ENCODE measurements at places on chromosomes 4 and X.

DNA sequence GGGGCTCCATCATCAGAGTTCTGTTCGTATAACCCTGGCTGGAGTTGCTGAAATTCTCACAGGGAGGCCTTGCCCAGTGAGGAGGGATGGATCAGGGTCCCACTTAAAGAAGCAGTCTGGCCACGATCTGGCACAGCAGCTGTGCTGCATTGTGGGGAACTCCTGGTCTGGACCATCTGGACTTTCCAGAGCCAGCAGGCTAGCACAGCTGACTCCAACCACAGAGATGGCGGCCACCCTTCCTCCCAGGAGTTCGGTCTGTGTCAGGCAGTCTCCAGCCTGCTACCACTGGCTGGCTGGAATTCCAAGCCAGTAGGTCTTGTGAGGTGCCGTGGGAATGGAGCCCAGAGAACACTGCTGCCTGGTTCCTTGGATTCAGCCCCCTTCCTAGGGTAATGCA, 62.0 kb downstream of the SLAIN2 start:
- no peak for DNase-seq

DNA sequence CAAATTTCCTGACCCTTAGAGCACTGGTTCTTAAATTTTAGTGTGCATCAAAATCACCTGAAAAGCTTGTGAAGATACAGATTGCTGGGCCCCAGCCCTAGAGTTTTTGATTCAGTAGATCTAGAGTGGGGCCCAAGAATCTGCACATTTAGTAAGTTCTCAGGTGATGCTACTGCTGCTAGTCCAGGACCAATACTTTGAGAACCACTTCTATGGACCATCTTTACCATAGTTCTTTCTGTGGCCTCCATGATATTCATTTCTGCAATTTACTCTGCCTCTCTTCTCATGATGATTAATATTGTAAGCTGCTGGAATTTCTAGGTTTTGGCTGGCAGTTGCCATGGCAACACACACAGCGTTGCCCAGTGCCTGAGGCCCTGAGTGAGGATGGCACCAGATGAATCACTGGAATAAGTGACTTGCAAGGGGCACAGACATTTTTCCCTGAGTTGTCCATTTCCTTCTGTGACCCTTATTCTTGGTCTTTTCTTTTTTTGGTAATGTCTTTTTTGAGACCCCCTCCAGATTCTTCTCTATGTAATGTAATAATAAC, 83.6 kb downstream of the PPP1R2C start:
- peak; percentile 7 for DNase-seq

DNA sequence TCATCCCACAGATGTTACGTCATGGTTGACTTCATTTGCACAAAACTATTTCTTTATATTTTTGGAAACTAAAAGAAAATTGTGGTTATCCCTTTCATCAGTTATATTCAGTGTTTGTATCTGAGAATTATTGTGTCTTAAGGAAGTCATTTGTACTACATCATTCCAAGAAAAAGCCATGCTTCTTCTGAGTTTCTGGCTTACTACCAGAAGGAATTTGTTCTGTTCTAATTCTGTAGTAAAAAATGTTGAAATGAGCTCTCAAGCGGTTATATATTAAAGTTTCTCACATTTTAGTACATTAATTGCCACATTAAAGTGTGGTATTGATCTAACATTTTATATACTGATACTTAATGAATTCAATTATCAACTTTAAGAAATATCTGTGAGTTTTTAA, 1844.5 kb downstream of the PCDH7 start:
- no peak for DNase-seq

GRCh38 chr4:96676754-96677435, 837.0 kb downstream of the PDHA2 start:
- DNase-seq: no peak

DNA sequence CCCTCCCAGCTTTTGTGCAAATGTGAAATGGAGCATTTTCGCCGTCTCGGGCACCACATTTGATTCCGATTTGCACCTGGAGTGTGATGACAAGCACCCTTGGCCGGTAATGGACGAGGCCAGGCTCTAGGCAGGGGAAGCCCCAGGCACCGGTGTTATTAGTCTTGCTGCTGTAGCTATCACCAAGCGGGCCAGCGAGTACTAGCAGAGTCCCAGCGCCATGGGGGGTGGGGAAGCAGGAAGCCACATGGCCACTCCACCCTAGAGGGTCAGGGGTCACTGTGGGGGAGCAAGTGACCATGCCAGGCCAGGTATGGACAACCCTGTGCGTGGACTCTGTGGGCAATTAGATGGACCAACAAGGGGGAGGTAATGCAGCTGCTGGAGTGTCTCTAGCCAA, 88.8 kb downstream of the CPZ start:
- DNase-seq: no peak

- DNase-seq: no peak
Observed at GRCh38 chr4:1819284-1819683, 26.2 kb downstream of the FGFR3 start.

- no peak for DNase-seq
Observed at GRCh38 chr4:100736641-100737451, 219.0 kb upstream of the EMCN start.

- no peak for DNase-seq
Observed at GRCh38 chr4:9811806-9812205, 30.4 kb downstream of the DRD5 start.

- no peak for DNase-seq
Observed at GRCh38 chrX:153052534-153052933, 3.7 kb upstream of the PNMA3 start.

DNA sequence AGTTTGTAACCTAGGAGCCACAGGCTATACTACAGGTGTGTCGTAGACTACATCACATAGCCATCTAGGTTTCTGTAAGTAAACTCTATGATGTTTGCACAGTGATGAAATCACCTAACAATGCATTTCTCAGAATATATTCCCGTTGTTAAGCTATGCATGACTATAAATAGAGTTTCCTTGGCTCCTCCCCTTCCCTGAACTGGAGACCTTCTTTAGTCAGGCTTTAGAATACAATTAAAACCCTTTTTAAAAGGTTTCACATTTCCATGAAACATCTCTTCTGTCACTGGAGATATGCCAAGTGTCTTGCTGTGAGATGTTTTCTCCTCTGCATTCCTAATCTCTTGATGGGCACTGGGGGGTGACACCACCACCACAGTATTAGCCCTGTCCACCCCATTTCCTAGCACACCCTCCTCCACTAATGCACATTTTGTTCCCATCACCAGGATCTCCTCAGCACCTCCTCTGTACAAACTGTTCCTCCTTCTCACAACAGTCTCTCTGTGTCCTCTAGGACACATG, 334.6 kb upstream of the CPEB2 start:
- no peak for DNase-seq

GRCh38 chr4:189659287-189659686, 281.4 kb upstream of the FRG1 start:
- DNase-seq: no peak

- DNase-seq: no peak
Observed at GRCh38 chr4:118762155-118762554, 73.8 kb downstream of the SEC24D start.

DNA sequence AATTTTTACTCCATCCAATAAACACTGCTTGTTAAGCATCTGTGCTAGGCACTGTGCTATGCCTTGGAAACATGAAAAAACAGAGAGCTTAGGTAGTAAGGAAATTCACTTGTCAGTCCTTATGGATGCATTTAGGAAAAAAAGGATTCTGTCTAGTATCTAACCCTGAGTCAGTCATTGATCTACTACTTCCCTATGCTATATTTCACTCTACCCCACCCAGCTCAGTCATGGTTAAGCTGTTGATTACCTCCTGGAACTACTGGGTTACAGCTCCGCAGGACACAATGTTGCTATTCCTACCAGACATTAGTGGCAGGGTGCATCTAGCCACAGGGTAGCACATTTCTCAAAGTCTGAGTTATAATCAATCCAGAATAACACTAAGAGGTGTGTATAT, 2.9 kb upstream of the USP53 start:
- no peak for DNase-seq

GRCh38 chrX:103697687-103698086, 11.2 kb upstream of the MORF4L2 start:
- DNase-seq: no peak

GRCh38 chrX:12309040-12309743, 170.9 kb downstream of the FRMPD4 start:
- DNase-seq: no peak

DNA sequence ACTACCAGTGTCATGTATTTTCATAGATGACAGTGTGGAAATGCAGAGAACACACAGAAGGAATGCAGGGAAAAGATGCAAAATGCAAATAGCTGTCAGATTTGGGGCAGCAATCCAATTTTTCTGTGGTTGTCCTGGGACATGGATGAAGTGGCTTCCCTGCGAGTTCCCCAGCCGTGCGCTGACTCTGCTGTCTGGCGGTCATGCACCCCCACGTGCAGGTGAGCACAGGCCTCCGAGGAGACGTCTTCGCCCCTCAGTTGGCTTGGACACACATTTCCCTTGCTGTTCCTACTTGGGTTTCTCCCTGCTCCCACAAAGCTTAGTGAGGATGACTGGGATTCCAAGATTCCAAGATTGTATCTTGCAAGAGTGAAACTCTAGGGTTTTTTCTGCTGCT, 24.4 kb downstream of the BLOC1S4 start:
- DNase-seq: no peak

- DNase-seq: no peak
Observed at GRCh38 chr4:138182838-138183426, 59.2 kb downstream of the SLC7A11 start.

DNA sequence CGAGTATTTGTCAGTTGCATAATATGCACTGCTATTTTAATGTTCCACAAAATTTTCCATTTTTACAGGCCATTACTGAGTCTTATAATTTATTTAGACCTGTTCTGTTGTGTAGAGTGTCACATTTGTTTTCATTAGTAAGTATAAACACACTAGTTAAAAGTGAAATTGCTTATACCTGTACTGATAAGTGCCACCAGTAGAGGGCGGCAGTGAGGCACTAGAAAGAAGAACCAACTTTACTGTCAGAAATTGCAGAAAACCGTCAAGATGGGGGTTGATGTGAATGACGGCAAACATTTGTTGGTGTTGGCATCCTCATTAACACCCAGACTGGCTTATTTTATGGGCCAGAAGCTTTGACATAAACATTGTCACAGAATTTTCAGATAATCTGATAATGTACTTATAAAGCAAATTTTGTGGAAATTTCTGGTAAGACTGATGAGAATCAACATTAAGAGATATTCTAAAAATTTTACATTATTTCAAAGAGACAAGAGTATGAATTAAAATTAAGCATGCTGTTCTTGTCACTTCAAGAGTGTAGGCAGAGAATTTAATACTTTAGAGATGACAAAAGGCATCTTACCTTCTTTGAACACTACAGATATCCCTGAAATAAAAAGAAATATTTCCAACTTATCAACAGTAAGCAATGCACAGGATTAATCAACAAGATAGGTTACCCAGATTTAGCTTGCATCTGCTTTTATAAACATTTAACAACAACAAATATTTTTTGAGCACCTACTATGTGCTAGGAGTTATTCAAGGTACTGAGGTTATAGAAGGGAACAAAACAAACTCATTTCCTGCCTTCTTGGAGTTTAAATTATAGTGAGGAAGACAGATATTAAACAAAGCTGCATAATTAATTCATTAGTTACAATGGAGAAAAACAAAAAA, 24.9 kb downstream of the ALPK1 start:
- DNase-seq: peak; percentile 85

DNA sequence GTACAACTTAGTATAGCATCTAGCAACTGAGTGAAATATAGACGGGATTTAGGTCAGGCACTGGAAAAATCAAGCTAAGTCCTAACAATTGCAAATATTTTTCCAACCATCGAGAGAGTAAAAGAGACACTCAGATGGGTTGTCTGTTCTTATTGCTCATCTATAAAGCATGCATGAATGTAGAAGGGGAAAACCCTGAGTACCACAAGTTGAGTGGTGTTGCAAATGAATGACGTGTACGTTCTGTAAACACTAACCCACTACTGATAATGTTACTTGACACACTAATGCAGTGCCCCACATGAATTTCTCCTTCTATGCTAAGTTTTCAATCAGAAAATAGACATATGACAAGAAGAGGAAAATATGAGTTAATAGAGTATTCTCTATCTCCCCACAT, 211.2 kb downstream of the COX18 start:
- no peak for DNase-seq

DNA sequence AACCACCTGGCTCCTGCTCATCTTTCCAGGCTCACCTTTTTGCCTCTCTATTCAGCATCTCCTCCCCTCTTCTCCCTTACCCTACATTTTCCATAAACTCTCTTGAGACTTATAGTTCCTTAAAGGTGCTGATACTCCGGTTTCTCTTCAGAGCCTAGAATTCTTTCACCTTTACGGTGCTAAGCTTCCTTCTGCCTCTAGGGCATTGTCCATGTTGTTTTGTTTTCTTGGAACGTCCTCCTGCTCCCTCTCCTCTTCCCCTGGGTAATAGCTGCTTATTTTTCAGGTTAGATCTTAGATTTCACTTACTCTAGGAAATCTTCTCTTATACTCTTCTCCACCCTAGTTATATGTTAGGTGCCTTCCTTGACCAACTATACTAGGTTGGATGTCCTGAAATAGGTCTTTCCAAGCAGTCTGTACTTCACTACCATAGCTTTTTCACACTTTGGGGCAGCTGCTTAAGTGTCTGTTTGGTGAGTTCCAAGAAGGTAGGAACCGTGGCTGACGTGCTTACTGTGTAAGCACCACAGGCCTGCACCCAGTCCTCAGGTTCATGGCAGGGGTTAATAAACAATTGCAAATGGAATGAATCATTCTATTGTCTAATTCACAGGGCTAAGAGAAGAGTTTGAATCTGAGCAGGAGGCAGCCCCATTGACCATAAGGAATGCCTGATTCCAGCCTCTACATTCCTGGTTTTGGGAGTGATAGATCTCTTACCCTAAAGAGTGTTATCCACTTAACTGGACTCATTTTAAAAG, 227.5 kb downstream of the MGST2 start:
- no peak for DNase-seq

- DNase-seq: no peak
Observed at GRCh38 chrX:72609313-72609712, 36.7 kb upstream of the HDAC8 start.

DNA sequence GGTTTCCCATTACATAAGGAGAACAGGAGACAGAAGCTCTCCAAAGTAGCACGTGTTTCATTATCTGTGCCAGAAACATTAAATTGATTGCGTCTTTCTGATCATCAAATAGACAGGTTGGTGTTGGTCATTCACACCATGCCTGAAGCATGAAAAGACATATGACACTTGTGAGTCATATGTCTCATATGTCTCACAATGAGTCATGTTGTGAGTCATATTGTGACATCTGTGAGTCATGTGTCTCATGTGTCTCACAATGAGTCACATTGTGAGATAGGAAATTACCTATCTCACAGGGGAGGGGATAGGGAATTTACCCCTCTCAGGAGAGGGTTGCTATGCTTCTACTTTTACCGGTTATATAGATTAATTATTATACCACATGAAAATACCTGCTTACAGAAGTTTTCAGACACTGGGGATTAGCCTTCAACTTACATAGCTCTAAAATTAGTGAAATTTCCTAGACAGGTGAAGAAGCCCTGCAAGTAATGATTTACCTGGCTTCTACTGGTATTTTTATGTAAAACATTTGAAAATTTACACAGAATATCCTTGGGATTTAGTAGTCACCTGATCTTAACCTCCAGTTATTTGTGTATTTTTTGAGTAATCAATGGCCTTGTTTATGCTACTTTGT, 80.8 kb downstream of the NPFFR2 start:
- peak; percentile 6 for DNase-seq

- no peak for DNase-seq
Observed at GRCh38 chrX:426881-427280, 40.2 kb upstream of the PPP2R3B start.

GRCh38 chr4:145840162-145840768, 98.4 kb downstream of the ZNF827 start:
- DNase-seq: no peak

- DNase-seq: no peak
Observed at GRCh38 chrX:72313707-72314641, 8.3 kb upstream of the CITED1 start.
